ENCODE measurements at places on chromosomes 3 and 15. TPM values are rescaled to one million over a fixed set of nuclear protein-coding genes. Genes with fewer than 3 reads are reported as not detected.

- DNase-seq, result no peak
Measured at GRCh38 chr15:79091204-79091867, 756 bp upstream of the RASGRF1 start.

GRCh38 chr3:136624371-136624770 lies 127.8 kb downstream of the STAG1 start:
- DNase-seq, result no peak

The CHRM5 gene
- total RNA-seq, result 0.18 TPM

GRCh38 chr3:20811631-20812030 lies 625.6 kb upstream of the SGO1 start:
- DNase-seq, result no peak

DNA sequence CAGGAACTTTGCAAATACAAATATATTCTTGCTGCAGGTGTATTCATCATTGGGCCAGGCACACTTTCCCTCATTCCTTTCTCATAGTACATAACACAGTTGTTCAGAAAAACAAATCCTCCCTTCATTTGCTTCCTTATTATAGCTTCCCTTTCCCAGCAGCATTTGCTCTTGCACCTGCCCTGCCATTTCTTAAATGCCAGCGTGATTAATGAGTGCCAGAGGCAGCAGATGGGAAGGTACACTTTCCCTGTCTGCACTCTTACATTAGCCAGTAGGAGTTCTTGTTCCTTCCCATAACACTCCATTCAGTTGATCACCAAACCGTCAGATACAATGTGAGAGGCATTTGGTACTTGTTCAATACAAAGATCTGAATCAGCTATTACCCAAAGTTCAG lies 128.5 kb upstream of the GAP43 start:
- no peak for DNase-seq

The REC114 gene
- not detected for total RNA-seq

The ZPLD1 gene
- not detected for total RNA-seq

The ANKRD34C gene
- 0.13 TPM for total RNA-seq

DNA sequence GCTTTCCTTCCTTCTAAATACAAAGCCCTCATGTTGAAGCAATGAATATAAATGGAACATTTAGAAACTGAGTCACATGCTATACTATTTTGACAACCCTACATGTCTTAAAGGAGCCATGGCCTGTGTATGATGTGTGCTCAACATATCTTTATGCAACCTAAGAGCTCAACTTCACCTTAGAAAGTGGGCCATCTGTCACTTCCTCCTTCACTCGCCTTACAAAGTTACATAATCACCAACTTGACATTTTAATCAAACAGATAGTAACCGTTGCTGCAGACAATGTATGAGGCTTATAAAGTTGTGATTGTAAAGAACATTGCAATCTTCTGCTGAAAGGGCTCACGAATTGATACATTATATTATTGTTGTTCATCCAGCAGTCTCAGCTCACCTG lies 163.6 kb downstream of the SERPINI1 start:
- DNase-seq, result no peak

Data from sciatic nerve (tissue), 2 donors.